Brain pericyte (primary cell): ENCODE measurements at places on chromosomes 12 and 14.

- no peak for DNase-seq
Observed at GRCh38 chr12:89087876-89088275, 264.4 kb downstream of the DUSP6 start.

DNA sequence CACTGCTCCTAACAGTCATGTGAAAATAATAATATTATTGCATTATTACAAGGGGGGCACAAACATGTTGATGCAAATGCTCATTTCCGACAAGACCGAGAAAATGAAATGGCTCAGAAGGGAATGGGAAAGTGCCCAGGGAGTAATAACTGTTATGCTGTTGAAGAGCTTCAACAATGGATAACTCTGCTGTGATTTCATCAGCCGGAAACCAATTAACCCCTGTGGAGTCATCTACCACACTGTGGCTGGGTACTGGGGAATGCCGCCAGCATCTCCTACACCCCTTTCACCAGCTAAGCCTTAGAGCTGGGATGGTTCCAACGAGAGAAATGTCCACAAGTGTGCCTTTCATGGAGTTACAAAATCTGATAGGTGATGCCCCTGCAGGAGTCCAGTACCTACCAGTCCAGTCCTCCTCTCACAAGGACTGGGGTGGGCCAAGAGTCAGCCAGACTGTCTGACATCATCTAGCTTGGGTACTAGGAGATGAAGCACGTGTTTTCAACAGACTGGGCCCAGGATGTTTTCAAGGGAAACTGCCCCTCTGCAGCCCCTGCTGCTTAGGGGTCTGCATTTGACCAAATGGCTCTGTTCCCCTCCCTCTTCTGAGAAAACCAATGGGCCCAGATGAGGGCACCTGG, 509.3 kb upstream of the CCDC196 start:
- no peak for DNase-seq

- no peak for DNase-seq
Observed at GRCh38 chr12:110640275-110641025, 26.5 kb downstream of the TCTN1 start.

GRCh38 chr12:52024845-52025230, 18.1 kb downstream of the TAMALIN start:
- no peak for DNase-seq

DNA sequence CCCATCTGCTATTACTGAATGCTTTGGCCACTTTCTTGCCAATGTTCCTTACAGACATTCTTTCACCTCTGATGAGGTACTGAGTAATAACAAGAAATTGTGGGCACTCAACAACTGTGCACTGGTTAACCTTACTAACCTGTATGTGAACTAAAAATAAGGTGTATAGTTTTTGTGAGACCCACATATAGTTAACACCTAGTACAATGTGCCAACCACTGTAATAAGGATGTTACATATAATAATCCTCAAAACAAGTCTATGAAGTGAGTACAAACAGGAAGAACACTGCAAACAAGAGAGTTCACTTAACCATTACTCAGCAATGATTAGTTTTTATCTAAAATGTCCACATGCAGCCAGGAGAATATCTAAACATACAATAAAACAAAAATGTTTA, 4.5 kb downstream of the DDHD1 start:
- no peak for DNase-seq

- DNase-seq, result no peak
Observed at GRCh38 chr14:59090572-59090971, 97.9 kb upstream of the DAAM1 start.

GRCh38 chr14:52792097-52792415, 649 bp upstream of the GNPNAT1 start:
- no peak for DNase-seq

- DNase-seq, result no peak
Observed at GRCh38 chr12:11667171-11667570, 17.7 kb downstream of the ETV6 start.

DNA sequence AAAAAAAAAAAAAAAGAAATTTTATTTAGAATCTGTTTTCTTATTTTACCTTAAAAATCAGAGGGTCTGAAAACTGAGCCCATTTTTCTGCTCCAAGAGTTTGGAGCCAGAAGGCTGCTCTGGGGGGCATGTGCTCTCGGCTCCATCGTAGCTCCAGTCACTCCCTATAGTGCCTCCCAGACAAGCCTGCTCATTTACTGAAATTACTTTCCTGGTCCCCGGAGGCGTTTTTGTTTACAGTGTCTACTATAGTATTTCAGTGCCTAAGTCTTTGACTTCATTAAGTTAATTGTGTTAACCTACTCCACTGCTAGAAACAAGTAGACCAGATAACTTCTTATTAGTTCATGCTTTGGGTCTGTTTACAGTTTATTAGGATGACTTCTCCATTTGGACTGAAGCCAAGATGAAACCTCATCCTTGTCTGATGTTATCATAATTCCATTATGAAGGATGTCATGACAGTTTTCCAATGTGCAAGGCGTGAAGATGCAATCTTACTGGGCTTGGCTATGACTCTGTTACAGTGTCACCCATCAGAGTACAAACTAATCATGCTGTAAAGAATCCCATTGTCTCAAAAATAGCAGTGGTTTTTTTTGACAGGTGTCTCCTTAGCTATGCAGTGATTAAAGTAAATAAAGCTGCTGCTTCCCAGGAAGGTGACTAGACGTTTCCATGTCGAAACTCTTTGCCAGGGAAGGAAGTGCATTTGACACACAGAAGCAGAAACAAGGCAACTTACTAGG, 182.3 kb downstream of the TMEM132C start:
- DNase-seq, result no peak

- DNase-seq, result no peak
Observed at GRCh38 chr12:24778486-24779304, 170.2 kb downstream of the BCAT1 start.

DNA sequence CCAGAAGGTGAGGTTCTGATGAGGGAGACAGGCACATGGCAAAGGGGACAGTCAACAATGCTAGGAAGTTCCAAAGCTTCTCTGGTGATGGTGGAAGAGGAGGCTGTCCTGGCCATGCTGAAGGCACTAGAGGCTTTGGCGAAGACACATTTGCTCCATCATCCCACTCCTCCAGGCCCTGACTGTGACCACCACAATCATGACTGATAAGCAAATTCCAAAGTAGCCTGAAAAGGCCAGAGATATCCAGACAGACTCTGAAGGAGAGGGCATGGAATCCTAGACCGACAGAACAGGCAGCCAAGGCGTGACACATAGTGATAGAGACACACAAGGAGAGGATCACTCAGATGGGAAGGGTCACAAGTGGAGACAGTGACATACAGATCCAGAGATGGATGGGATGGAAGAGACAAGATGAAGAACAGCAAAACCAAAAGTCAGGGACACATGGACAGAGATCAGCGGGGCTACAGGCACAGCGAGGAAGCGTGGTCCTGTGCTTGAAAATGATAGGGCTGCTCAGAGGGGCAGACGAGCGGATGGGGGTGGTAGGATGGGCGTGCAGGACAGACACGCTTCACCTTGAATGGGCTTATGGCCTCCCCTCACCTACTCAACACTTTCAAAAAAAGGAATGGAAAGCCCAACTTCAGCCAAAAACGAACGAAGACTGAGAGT, 1.3 kb downstream of the ZFHX2 start:
- no peak for DNase-seq

DNA sequence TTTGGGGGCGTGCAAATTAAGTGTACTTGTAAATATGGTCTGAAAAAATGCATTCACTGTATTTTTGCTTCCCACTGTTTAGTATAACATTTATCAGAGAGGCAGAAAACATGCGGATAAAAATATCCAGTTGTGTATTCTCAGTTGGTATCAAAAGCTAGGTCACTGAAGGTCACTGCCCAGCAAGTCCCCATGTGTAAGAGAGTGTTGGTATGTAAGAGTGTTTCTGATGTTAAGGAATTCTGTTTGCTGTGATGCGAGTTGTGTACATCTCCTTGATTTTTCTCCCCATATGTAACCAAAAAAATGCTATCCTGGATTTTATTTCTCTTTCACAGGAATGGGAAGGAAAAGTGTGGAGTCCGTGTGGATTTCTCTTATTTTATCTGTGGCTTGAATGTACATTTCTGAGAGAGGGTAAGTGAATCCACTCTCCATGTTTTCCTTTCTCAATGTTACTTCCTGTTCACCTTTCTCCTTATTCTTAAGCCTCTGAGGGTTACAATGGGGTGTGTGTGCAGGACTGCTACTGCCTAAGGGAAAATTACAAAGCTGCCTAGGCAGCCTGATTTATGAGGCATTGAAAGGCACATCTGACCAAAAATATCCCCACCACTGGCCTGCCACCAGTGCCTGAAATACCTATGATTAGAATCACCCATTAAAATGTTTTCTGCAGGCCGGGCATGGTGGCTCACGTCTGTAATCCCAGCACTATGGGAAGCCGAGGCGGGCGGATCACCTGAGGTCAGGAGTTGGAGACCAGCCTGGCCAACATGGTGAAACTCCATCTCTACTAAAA, 97.9 kb upstream of the USP44 start:
- DNase-seq, result no peak

DNA sequence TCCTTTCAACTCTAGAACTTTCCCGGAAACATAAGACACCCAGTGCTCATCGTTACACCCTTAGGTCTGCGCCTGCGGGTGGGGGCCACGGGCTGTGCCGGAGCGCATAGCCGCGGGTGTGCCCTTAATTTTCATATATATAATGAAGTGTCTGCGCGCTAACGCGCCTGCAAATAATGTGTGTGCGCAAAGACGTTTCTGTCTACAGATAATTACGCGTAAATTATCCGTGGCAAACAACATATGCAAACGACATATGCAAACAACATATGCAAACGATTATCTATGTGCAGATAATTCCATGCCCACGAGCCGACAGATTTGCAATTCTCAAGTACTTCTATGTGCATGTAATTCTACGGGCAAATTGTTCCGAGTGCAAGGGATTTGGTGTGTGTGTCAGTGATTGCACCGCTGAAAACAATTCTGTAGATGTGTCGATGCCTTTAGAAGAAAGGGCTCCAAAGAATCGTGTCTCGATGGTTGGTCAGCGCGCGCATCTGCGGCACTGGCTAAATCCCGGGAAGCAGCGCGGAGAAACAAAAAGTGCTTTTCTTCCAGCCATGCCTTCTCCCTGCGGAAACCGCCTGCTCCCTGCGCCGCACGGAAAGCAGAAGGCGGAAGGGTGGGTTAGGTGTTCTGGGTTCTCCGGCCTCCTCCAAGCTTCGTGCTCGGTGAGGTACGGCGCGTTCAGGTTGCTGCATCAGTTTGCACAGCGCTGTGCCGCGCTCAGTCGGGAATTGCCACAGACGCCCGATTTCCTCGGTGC, 34.5 kb upstream of the TBX5 start:
- no peak for DNase-seq

DNA sequence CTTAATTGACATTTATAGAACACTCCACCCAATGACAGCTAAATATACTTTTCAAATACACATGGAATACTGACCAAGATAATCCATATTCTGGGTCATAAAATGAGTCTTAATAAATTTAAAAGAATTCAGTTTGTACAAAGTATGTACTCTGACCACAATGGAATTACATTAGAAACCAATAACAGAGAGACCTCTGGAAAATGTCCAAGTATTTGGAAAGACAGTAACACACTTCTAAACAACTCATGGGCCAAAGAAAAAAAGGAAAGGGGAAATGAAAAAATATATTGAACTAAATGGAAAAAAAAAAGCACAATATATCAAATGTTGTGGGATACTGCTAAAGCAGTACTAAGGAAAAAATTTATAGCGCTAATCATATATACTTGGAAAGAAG, 52.0 kb downstream of the CRACR2A start:
- DNase-seq, result no peak

- DNase-seq, result peak; percentile 53
Observed at GRCh38 chr14:91114079-91115065, 499 bp downstream of the DGLUCY start.

DNA sequence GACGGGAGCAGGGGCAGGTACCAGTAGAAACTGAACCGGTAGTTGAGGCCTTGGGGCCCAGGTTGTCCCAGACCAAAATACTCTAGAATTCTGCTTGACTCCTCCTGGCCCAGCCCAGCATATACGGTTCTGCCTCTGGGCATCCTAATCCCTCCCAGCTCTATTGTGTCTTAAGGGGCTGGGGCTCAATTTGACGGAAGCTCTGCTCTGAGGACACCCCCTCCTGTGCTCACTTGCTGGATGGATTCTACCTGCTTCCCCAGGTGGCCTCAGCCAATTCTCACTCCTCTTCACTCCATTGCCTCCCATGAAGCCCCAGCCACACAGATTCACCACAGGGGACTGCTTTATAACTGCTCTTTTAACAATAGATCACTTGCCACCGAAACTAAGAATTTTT, 219.5 kb upstream of the FKBP4 start:
- DNase-seq, result no peak

- DNase-seq, result no peak
Observed at GRCh38 chr14:72631401-72631800, 262.5 kb downstream of the DPF3 start.

DNA sequence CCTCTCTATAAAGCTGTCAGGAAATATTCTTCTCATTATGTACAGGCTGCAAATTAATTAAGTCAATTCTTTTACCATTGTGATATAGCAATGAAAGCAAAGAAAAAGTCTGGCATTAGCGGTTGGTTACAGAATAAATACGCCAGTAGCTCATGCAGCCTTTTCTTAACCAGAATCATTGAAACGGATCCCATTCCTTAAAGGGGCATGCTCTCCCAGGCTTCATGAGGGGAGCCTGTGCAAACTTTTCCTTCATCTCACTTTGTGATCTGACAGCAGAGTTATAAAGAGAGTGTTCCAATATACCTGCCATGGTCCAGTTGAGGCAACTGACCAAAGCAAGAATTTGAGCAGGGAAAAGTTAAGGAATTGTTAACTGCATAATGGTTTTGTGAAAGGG, 337.7 kb downstream of the EMP1 start:
- DNase-seq, result no peak

DNA sequence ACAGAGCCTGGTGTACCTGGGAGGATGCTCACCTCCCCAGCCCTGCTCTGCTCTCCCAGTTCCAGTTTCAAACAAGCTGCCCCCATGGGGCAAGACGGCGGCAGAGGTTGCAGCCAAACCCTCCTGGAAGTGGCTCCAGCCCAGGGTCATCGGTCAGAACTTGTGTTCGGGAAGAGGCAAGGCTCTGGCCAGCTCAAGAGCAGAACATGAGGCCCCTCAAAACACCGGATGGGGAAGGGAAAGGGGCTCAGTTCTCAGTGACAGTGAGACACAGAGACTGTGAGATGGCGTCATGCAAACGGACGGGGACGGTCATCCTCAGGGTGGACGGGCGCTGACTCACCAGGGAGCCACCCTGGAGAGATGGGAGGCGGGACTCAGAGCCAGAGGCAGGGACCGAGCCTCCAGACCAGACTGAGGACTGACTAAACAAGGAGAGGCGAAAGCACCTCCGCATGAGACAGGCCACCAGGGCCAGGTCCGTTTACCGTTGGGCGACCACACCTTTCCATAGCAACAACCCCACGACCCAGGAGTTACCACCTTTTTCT, 63.9 kb upstream of the GALNT9 start:
- DNase-seq, result no peak

- no peak for DNase-seq
Observed at GRCh38 chr12:39723831-39724230, 104.2 kb upstream of the ABCD2 start.

GRCh38 chr12:107891967-107892366, 117.5 kb downstream of the ASCL4 start:
- DNase-seq, result no peak

- DNase-seq, result no peak
Observed at GRCh38 chr12:26954027-26954426, 15.8 kb downstream of the FGFR1OP2 start.

- no peak for DNase-seq
Observed at GRCh38 chr14:66137081-66137480, 349.1 kb upstream of the CCDC196 start.
